ENCODE measurements at places on chromosomes 4 and X.

DNA sequence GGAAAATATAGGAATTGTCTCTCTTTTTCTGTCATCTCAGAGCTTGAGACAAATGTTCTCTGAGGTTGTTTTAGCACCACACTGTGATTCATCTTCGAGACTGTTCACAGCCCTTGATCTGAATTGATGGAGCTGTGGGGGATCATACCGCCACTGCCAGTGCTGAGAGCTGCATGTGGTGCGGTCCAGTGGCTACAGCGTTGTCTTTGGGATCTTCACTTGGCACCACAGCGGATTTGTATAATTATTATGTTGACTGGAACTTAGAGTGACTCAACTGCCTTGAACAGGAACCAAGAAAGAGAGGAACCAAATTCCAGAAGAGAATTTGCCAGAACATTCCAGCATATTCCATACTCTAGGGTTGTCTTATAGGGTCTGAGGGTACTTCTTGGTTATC, 29.1 kb downstream of the TBL1X start:
- DNase-seq = no peak

- no peak for DNase-seq
Observed at GRCh38 chr4:120202222-120202621, 135.6 kb upstream of the MAD2L1 start.

DNA sequence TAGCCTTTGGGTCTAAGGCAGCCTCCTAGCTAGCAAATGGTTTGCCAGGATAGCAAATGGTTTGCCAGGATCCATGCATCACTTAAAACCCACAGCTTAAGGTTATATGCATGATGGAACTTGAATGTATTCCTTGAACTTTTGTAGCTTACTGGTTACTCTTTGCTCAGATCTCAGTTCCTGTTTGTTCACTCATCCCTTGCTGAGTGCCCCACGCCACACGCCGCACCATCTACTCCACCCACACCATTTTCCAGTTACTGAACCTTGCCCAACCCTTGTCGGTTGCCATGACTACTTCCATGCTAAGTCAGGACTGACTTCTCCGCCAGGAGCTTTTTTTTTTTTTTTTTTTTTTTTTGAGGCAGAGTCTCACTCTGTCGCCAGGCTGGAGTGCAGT, 29.5 kb upstream of the XIAP start:
- no peak for DNase-seq

- no peak for DNase-seq
Observed at GRCh38 chrX:1355131-1356046, 18.8 kb downstream of the IL3RA start.

- DNase-seq = no peak
Observed at GRCh38 chr4:109640644-109641043, 62.6 kb downstream of the CASP6 start.

DNA sequence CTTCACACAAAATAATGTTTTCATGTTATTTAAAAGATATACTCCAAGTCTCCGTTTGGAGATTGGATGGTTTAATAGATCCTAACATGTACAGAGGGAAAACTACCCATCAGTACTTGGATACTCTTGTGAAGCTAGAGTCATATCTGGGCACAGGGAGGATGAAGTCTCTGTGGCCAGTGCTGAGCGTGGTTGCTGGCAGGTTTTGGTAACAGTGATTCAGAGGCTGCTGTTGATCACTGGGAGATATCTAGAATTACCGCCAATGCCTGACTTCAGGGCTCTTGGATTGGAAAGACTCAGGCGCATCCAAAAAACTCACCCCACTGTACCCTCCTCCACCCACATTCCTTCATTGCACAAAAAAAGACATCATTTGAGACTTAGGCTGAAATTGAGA, 107.2 kb upstream of the PGRMC2 start:
- no peak for DNase-seq

DNA sequence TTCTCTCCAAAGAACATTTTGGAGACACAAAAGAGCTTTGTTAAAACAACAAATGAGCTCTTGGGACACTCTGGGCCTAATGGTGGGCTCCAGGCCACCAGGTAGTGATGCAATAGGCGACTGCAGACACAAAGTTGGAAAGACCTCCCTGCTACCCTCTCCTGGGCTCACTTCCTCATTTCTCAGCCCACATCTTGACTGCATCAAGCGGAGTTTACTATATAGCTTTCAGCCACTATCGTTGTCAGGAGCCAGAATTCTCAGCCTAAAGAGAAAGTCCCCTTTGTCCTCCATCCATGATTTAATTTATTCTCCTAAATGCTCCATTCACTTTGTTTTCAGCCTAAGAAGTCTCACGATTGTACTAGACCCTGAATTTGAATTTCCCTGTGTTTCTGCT, 114.9 kb downstream of the EFHC2 start:
- DNase-seq = peak; percentile 56

- DNase-seq = no peak
Observed at GRCh38 chr4:39415678-39416283, 9.1 kb downstream of the KLB start.

DNA sequence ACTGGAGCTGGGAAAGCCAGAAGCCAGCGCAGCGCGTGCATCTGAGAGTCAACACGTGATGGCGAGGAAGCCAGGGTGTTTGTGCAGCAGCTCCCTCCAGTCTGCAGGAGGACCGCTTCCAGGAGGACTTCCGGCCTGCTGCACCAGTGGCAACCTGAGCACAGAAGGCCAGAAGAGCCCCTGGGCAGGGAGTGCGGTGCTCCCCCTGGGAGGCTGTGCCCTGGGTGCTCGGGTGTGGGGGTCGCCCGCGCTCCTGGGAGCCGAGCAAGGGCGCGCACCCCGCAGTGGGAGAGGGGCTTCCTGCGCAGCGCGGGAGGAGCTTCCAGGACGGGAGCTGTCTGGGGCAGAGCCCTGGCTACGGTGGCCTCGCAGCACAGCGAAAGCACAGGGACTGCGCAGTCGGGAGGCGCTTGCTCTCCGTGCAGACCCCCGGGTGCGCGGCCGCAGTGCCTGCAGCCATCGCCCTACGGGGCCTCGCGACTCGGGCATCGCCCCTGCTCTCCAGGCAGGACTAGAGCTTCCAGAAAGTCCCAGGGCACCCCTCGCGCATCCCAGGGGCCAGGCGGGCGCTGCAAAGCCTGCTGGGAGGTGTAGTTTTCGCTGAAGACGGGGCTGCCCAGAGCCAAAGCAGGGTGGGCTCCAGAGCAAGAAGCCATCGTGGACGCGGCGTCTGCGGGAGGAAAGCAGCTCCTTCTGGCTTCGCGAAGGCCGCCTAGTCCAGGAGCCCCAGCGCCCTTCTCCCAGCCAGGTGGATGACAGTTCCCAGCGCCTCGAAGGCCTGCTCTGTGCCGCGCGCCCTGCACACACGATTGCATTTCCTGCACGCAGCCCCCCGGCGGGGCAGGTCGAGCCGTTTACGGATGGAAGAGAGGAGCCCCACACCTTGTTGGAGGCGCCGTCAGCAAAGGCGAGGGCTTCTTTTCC, 24.1 kb upstream of the WFS1 start:
- peak; percentile 55 for DNase-seq

GRCh38 chrX:13733506-13733905, 914 bp downstream of the TRAPPC2 start:
- no peak for DNase-seq
